ENCODE measurements at places on chromosomes 1 and 21.

- no peak for DNase-seq
Observed at GRCh38 chr1:18326211-18326897, 154.4 kb upstream of the KLHDC7A start.

GRCh38 chr1:1213345-1214265 is at the start of gene TNFRSF4:
TNFRSF4 (minus strand) TSS chr1:1214153; CDS start chr1:1214127, 26 bp downstream.
- peak; percentile 36 for DNase-seq

DNA sequence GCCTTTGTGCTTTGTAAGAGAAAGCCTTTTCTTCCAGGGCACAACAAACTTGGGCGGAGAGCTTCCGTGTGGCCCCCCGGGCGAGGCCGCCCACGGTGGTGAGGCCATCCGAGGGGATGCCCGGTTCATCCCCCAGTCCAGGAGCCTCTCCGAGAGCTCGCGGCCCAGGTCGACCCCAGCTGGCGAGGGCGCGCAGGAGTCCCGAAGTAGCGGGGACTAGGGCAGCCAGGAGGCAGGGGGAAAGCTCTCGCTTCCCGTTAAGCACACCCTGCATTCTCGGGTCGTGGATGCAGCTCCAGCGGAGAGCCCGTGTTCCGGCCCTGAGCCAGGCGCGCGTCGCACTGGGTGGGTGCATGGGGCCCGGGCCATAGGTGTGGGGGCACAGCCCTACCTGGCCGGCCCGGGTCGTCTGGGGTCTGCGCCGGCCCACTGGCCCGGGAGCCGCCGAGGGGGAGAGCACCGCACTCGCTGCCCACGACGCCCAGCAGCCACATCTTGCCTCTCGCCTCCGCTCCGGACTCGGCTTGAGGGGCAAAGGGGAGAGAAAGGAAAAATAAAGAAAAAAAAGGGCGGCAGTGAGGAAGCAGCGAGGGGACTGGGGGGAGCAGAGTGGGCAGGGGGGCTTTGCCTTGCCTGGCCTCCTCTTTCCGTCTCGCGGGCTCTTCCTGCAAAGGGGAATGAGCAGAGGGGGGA is 1.8 kb downstream of the RNF220 start:
- DNase-seq: no peak

GRCh38 chr1:193514397-193514796 is 328.0 kb upstream of the B3GALT2 start:
- DNase-seq: no peak

GRCh38 chr1:181133969-181134418 is 45.5 kb downstream of the IER5 start:
- no peak for DNase-seq

DNA sequence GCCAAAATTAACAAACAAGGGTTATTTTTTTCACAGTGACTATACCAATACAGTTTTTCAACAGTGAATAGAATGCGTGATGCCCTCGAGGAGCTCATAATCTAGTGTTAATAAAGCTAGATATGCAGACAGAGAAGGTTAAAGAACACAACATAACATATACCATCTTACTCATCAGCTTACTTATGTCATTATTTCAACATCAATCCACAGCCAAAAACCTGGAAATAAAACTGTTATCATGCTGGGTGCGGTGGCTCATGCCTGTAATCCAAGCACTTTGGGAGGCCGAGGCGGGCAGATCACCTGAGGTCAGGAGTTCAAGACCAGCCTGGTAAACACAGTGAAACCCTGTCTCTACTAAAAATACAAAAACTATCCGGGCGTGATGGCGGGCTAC is 6.1 kb downstream of the STX6 start:
- no peak for DNase-seq

- DNase-seq: no peak
Observed at GRCh38 chr1:184030433-184031091, 7.0 kb downstream of the COLGALT2 start.

DNA sequence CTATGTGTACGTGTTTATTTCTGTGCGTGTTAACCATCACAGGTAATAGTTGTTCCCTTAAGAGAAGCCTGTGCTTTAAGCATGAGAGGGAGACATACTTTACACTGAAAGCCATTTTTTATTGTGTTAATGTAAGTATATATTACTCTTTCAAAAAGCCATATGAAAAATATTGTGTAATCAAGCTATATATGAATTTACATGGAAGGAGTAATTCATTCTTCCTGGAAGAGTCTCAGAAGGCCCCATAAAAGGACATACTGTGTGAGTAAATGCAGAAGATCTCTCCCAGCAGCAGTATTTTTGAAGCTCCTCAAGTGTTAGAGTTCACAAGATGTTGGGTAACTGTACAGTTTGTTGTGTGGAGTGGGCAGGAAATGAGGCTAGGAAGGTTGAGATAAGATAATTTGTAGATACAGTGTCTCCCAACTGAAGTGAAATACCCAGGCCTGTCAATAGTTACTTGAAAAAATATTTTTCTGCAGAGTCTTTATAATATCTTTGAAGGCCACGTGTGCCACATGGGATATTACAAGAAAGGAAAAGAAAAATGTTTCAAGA is 138.3 kb downstream of the PTGER3 start:
- no peak for DNase-seq

- DNase-seq: no peak
Observed at GRCh38 chr21:34576041-34576511, 38.8 kb downstream of the RCAN1 start.

- no peak for DNase-seq
Observed at GRCh38 chr1:179745131-179745611, 2.1 kb downstream of the FAM163A start.

DNA sequence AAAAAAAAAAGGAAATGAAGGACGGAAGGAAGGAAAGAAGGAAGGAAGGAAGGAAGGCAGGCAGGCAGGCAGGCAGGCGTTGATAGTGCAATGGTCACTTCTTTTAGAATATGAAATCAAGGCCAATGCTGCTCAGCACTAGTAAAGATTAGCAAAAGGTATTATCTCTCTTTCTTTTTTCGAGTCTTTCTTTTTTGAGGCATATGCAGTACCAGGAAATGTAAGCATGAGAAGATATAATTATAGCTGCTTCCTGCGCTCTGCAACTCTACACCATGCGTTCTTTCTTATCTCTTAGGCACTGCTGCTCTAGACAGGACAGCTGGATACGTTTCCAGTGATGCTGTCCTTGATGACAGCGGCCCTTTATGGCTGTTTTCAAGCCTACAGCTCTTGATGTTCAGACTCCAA is 1512.5 kb upstream of the B3GALT2 start:
- DNase-seq: no peak

DNA sequence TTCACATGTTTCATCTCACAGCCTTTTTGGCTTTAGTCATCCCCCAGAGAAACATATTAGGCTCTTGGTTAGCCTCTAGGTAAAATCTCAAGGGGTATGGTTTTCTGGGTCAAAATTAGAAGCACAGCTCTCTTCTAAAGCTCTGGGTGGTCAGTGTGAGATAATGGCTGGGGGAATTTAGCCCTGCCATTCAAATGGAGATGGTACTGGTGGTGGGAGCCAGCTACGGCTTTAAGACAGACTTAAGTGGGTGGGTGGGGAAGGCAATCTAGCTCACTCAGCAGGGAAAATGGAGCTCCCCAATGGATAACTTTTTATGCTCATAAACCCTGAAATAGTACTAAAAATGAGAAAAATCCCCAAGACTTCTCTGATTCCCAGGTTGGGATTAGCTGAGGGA is 5.7 kb downstream of the TEX38 start:
- no peak for DNase-seq

DNA sequence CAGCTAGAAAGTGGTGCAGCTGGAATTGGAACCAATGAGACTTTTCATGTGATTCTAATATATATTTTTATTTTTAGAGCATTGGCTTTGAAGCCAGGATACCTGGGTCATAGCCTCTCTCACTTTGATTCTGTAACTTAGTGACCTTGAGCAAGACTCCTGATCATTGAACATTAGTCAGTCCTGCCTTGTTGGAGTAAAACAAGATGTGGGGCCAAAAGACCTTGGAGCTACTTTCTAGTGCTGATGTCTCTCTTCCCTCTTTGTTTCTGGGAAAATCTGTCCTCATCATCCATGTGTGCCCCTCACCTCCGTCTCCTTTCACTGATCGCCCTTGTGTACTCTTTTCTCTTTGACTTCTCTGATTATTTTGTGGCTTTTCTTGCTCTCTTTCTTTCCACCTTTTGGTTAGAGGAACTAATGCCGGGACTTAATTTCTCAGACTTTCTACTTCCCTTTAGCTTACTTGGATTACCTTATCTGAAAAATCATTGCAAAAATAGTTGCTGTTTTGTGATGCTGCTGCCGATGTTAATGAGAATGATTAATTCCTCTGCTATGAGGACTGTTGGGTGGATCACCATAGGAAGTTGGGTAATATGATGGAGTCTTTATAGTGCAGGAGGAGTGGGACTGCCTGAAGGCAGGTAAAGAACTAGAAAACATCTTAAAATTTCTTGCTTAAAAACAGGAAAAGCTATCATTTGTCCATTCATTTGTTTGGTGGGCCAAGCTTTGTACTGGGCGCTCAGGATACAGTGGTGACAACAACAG is 72.0 kb downstream of the NOS1AP start:
- no peak for DNase-seq

DNA sequence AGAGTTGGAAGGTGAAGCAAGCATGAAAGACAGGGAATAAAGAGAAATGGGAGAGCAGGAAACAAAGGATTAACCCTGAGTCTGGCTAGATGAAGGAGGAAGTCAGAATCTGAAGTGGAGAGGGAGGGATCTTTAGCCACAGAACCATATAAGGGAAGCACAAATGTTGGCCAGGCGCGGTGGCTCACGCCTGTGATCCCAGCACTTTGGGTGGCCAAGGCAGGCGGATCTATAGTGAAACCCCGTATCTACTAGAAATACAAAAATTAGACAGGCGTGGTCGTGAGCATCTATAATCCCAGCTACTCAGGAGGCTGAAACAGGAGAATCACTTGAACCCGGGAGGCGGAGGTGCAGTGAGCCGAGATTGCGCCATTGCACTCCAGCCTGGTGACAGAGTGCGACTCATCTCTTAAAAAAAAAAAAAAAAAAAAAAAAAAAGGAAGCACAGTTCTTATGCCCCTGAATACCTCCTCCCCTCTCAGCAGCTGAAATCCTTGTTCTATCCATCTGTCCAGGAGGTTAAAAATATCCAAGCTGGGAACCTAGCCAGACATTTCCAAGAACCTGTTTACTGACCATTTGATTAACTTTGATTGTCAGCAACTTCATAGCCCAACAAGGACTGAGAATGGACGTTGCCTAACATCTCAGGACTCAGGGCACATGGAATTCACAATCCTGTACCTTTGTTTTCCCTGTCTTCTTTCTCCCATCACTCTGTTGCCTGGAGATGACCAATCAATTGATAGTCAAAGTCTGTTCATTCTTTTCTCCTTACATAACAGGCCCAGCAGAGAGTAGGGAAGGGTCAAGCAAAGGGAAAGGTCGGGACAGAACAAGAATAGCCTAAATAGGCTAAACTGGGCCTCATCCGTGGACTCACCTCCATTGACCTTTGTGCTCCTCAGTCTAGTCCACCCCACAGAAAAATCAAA is 10.6 kb downstream of the TXNIP start:
- no peak for DNase-seq

GRCh38 chr1:56713112-56713511 is 68.0 kb downstream of the PRKAA2 start:
- no peak for DNase-seq

- no peak for DNase-seq
Observed at GRCh38 chr1:47399138-47399845, 16.8 kb upstream of the FOXE3 start.

DNA sequence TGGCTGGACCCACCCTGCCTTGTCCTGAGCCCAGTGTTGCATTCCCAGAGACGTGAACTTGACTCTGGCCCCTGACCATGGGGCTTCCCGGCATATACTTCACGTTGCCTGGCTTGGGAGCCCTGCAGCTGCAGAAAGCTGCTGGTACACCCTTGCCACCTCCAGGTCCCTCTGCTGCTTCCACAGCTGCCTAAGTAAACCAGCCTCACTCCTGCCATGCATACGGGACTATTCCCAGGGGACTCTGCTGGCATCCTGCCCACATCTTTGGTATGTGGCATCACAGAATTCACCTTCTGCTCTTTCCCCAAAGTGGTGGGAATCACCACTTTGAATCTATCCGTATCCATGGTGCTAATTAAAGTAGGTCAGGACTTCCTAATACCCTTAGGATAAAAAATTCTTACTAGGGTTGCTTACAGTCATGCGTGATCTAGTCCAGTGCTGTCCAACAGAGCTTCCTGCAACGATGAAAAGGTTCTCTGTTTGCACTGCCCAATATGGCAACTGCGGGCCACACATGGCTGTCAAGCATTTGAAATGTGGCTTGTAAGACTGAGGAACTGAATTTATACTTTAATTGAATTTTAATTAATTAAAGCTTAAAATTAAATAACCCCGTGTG is 203.0 kb downstream of the GRIK3 start:
- DNase-seq: no peak

GRCh38 chr1:178599745-178600144 is 86.8 kb downstream of the TEX35 start:
- DNase-seq: no peak

- peak; percentile 30 for DNase-seq
Observed at GRCh38 chr1:160834945-160835565, 27.6 kb downstream of the CD244 start.

DNA sequence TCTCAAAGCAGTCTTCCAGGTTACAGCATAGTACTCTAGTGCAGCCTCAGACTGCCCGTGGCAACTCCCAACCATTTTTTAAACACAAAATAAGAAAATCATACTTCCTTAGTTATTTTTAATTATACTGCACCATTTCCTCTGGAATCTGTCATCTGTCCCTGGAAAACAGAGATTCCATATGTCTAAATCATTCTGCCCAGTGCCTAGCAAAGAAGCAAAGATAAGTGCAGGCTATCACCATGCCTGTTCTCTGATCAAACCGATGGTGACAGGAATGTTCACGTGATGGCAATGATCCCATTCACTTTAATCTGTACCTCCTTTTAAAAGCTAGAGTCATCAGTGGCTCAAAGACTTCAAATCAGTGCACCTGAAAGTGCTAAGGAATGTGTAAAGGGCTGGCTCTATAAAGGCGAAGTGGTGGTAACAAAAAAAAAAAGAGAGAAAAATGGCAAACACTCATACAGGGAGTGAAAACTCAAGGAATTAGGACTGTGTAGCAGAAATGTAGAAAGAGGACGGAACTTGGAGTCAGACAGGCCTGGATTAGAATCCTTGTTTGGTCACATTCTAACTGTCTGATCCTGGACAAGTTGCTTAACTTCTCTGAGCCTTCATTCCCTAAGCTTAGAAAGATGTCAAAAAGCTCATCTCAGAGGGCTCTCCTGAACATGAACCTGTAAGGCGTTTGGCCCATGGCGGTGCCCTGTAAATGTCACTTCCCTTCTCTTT is 9.9 kb upstream of the CCN1 start:
- no peak for DNase-seq

GRCh38 chr1:181359012-181359411 is 124.3 kb upstream of the CACNA1E start:
- no peak for DNase-seq

Measured in KG1 (cell line).